ENCODE measurements at places on chromosomes 2 and 18.

- DNase-seq: peak; percentile 64
These were observed 8.4 kb upstream of the SP9 start for GRCh38 chr2:174326161-174327020.

GRCh38 chr2:120625865-120626560 lies 109.7 kb upstream of the GLI2 start:
- DNase-seq: peak; percentile 92

DNA sequence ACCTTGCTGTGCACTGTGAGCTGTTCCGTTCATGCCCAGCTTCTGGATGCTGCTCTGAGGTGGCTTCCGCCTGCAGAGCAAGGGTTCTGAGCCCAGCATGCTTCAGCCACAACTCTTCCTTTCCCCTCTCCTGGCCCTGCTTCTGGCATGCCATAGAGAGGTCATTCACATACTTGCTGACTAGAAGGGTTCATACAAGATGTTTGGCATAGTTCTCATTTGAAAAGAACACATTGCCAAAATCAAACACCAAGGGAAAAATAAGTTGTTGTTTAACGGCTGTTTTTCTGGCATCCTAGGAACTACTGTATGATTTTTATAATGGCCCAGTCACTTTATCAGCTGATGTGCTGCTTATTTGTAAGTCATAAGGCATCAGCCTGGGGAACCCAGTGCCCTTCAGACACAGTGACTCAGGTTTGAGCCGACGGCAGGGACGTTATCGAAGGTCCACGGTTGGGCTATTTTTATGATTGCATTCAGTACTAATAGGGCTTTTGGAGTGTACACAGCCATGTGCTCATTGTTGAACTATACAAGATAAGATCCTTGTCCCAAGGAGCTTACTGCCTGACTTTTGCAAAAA lies 53.9 kb upstream of the CTAGE1 start:
- no peak for DNase-seq

DNA sequence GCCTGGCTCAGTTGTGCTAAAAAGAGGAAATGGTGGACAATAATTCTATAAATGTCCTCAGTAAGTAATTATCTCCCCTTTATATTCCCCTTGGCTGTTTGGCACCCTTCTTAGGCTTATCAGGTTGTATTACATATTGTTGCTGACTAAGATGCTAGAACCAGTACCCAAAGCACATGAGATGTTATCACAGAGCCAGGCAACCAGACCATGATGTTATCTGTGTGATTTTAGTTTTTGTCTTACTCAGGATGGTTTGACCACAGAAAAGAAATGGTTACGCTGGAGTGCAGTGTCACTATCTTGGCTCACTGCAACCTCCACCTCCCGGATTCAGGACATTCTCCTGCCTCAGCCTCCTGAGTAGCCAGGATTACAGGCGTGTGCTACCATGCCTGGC lies 15.2 kb downstream of the R3HDM1 start:
- no peak for DNase-seq

- DNase-seq: no peak
These were observed 23.4 kb upstream of the CERS6 start for GRCh38 chr2:168432565-168433186.

GRCh38 chr2:97095661-97096060 lies 979 bp upstream of the FAHD2B start:
- DNase-seq: no peak

GRCh38 chr2:95050385-95051300 lies 25.1 kb downstream of the MAL start:
- no peak for DNase-seq

DNA sequence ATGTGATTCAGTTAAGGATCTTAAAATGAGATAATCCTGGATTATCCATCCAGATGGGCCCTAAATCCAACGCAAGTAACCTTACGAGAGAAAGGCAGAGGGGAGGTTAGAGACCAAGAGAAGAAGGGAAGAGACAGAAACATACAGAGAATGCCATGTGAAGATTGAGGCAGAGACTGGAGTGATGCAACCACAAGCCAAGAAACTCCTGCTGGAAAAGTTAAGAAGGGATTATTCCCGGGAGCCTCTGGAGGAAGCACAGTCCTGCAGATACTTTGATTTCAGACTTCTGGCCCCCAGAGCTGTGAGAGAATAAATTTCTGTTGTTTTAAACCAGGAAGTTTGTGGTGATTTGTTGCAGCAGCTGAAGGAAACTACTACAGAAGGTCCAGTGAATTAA lies 992.7 kb downstream of the BCL11A start:
- no peak for DNase-seq

DNA sequence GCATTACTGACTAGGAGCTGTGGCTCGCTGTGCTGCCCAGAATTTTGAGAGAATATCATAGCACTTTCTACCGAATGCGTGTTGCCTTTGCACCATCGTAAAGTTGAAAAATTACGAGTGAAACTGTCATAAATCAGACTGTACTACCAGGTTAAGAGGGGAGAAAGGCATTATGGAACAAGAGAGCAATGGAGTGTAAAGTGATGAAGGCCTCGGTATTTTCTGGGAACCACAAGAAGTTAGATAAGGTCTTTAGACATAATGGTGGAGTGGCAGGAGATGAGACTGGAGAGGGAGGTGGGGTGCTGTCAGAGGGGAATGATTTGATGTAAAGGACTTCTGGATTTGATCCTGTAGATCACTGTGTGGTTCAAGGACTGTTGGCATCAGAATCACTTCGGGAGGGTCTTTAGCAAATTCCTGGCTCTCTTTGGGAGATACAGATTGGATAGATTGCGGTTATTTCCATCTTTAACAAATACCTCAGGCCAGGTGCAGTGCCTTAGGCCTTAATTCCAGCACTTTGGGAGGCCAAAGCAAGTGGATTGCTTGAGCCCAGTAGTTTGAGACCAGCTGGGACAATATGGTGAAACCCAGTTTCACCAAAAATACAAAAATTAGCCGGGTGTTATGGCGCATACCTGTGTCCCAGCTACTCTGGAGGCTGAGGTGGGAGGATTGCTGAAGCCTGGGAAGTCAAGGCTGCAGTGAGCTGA lies 4.9 kb upstream of the ADGRF3 start:
- DNase-seq: no peak

- no peak for DNase-seq
These were observed 196.0 kb downstream of the FHOD3 start for GRCh38 chr18:36493349-36494159.

GRCh38 chr18:46754188-46754587 lies 2.7 kb downstream of the ST8SIA5 start:
- no peak for DNase-seq

DNA sequence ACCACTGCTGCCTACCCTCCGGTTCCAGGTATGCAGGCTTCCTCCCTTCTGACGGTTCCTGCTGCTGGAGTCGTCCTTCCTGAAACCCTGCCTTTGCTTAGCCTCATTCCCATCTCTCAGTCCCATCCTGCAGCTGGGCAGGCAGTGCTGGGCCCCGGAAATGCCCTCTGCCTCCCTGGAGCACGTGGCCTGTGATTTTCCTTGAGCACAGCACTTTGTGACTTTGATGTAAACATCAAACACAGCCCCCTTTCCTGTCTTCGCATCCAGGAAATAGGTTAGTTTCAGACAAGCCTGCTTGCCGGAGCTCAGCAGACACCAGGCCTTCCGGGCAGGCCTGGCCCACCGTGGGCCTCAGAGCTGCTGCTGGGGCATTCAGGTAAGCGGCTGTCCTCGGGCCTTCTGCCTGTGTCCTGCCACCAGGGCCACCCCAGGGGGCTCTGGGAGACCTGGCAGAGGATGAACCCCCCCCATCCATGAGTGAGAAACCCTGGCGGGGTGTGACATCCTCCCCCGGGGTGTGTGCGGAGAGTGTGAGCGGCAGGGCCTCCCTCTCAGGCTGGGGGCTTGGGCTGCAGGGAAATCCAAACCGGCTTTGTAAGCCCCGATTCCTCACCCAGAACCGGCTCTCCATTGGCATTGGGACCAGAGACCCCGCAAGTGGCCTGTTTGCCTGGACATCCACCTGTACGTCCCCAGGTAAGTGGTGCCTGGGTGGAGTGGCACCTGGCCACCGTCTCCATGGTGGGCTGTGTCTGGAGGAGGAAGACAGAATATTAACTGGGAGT lies at the start of gene ZAP70:
Gene ZAP70, plus strand, starts transcription at position 281 of the 788 bp plus-strand sequence. CDS start 10,461 bp downstream, outside the sequence.
- no peak for DNase-seq

DNA sequence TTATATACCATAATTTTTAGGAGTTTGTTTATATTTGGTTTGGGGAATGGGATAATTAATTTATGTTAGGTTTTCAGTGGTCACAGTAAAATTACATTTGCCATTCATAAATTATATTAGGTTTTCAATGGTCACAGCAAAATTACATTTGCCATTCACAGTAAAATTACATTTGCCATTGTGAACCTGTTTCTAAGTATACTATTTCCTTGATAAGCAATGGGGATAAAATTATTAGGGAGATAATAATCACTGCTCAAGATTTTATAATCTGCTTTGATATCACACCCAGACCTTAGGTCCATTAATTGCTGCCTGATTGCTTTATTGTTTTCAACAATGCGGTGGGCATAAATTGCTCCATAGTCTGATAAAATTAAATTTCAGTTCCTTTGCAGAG lies 124.6 kb downstream of the ASXL3 start:
- DNase-seq: no peak

DNA sequence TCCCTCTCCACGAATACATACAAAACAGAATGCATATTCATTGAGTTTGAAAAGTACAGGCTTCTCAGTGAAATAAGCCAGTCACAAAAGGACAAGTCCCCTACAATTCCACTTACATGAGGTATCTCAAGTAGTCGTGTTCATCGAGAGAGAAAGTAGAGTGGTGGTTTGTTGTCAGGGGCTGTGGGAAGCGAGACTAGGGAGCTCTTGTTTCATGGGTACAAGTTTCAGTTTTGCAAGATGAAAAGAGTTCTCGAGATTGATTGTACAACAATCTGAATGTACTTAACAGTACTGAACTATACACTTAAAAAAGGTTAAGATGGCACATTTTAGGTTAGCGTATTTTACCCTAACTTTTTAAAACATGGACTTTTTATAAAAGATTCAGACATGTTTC lies 71.5 kb upstream of the TTC39C start:
- no peak for DNase-seq

DNA sequence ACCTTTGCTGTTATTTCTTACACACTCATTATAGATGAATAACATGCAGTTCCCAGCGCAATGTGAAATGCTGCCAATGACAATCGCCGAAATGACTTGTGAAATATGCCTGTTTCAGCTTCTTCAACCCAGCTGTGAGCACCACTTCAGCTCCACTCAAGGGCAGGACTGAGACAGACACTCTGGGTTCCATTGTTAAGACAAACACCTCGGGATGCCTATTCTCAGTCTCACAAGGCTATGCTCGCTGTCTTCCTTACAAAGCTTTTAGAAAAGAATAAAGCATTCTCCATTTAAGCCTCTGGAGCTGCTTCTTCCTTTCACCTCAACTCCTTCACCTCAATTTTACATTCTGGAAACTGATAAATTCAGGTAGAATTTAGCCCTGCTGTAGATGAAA lies 4.2 kb downstream of the CBLN2 start:
- DNase-seq: peak; percentile 14

GRCh38 chr2:38836791-38837190 lies 38.9 kb downstream of the DHX57 start:
- no peak for DNase-seq

- peak; percentile 46 for DNase-seq
These were observed 490 bp downstream of the NDUFS1 start for GRCh38 chr2:206158563-206159345.

DNA sequence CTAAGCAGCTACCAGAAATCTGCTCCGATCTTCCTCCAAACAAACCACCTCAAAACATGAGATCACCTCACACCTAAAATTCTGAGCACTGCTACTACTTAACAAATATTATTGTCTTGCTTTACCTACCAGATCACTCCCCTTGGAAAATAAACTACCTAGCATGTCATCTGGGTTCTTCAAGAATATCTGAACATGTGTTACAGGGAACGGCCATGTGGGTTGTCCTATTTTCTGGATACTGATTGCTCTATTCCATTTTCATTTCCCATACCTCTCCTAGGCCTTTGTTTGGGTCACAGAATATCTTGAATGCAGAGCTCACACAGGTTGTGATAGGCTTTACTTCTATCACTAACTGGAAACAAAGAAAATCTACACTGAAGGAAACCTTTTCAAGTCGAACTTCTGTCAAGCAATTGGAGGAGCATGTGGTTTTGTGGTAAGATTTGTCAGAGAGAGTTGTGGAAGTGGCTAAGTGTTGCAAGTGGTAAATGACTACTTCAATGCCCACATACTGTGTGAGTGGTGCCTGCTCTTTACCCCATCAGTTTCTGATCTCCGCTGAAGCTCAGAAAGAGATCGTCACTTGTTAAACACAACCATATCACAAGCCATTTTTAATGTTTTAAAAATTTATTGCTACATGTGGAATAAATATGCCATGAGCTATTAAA lies 739.1 kb upstream of the ZEB2 start:
- no peak for DNase-seq

DNA sequence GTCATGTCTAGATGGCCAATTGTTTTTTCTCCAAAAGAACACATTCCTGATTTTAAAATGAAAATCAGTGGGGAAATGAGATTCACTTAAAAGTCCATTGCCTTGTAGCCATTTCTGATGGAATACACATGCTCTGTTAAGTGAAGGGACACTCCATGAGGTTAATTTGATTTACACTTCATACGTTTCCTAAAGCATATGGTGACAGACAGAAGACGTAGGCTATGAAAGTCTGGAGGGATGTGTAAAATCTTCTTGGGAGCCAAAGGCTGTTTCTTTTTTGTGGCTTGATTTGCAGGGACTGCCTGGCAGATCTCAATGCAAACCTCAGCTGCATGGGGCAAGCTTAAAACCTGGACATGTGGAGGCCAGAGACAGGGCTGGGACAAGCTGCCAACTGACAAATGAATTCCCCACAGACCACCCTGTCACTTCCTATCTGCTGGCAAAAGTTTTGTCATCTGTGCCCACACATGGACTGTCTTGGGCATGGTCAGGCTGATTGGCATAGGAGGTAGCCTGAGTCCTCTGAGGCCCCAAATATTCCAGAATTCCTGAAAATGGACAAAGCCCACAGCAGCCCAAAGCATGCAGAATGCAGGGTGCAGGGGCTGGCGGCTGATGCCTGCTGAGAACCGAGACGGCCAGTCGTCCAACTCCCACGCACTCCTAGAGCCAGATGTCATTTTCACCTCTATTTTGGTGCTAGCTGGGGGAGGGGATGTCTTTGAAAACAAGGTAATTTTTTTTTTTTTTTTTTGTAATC lies 73.9 kb downstream of the SDC1 start:
- no peak for DNase-seq

DNA sequence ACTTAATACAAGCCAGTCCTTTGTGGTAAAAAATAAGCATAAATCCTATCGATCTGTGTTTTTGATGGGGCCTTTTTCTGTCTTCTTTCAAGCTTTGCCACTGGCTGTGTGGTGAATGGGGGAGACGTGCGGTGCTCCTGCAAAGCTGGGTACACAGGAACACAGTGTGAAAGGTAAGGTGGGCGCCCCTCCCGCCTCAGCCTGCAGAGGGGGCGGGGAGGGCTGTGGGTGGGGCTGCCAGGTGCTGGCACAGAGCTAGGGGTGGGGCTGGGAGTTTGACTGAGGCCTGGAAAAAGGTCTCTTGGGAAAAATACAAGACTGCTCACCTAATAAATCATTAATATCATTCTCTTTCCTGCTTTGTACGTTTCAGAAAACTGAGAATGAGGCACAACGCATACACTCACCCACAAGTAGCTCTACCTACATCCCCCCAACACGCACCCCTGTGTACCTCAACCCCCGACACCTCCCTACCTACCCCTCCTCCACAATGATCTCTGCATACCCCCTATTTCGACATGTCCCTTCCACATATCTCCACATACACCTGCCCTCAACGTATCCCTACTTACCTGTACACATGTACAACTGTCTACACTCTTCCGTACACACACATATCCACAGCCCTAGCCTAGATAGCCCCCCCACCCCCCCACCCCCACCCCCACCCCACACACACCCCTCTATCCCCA lies 129.7 kb upstream of the TTC39C start:
- DNase-seq: no peak

Data from DMS53 (cell line).